Activated T-helper 1 cell treated with Interleukin-2 at 50 U/mL for 16 hours (primary cell): ENCODE measurements at places on chromosomes 11 and 22.
A peak's percentile ranks its signal among the peaks of the same experiment; 100 is the strongest.

- DNase-seq: no peak
Observed at GRCh38 chr11:39806652-39807051, 1652.8 kb downstream of the LRRC4C start.

DNA sequence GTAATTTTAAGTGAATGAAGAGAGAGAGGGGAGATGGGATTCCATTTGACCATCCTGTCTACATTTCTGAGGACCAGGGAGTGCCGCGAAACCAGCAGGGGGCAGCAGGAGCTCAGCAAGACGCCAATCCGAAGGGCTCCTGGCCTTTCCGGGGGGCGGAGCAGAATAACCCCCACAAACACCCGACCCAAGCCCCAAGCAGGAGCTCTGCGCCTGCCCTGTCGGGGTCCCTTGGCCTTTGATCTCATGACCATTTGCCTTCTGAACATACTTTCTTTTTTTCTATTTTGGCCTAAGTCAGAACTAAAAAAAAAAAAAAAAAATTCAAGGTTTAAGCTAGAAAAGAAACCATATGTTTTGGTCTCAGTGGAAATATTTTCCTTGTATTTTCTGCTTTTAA lies 21.9 kb upstream of the SCN2B start:
- DNase-seq: peak; percentile 58

DNA sequence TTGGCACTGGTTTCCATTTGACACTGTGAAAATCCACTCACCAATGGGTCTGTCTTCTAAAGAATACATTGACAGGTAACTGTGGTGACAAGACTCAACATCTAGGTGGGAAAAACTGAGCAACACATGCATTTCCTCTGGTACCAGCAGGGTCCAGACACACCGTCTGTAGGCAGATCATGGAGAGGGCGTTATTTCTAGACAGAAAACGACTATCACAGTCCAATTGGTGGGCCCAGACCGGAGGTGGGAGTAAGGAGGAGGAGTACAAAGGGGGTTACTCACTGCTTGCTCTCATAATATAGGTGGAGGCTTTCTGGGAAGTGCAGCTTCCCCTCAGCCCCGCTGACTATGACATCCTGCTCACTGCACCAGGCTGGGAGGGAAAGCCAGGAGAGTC lies 9.9 kb downstream of the OVCH2 start:
- DNase-seq: no peak

GRCh38 chr11:2711161-2711560 lies 11.4 kb upstream of the KCNQ1OT1 start:
- no peak for DNase-seq

DNA sequence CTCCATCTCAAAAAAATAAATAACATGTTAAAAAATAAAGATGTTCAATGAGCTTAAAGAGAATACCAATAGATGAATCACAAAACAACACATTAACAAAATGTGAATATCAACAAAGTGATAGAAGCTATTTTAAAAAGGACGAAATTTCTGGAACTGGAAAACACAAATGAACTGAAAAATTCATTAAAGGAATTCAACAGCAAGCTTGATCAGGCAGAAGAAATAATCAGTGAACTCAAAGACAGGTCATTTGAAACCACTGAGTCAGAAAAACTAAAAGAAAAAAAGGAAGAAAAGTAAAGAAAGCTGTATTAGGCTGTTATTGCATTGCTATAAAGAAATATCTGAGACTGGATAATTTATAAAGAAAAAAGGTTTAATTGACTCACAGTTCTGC lies 7.0 kb upstream of the MTMR2 start:
- DNase-seq: no peak

DNA sequence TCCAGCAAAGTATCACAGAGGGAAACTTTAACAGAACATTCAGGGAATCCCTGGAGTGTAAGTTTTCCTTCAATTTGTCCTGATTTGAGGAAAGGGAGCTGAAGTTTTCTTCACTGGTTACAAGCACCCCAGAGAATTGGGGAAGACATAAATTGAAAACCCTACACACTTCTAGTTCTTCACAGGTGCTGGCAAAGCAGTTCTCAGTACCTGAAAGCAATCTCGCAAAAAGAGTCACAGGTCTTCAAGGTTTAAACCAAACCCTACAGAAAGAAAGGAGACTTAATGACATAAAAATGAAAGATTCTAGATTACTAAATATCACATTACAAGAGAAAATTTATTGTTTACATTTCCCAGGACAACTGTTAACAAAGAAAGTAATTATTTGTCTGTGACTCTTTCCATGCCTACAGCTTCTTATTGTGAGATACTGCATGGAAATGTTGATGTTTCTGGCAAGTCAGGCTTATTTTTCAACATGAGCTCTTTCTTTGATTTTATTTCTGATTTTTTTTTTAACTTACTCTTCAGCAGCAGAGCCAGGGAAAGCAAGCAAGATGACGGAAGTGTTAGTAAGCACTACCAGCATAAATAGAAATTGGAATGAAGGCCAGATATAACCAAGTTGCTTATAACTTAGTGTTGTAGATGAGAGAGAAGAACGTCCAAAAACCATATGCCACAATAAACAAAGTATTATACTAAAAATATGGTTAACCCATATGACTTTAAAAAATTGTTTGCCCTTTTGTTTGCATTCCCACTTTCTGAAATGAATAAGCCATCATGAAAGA lies 44.1 kb downstream of the FANCF start:
- no peak for DNase-seq

DNA sequence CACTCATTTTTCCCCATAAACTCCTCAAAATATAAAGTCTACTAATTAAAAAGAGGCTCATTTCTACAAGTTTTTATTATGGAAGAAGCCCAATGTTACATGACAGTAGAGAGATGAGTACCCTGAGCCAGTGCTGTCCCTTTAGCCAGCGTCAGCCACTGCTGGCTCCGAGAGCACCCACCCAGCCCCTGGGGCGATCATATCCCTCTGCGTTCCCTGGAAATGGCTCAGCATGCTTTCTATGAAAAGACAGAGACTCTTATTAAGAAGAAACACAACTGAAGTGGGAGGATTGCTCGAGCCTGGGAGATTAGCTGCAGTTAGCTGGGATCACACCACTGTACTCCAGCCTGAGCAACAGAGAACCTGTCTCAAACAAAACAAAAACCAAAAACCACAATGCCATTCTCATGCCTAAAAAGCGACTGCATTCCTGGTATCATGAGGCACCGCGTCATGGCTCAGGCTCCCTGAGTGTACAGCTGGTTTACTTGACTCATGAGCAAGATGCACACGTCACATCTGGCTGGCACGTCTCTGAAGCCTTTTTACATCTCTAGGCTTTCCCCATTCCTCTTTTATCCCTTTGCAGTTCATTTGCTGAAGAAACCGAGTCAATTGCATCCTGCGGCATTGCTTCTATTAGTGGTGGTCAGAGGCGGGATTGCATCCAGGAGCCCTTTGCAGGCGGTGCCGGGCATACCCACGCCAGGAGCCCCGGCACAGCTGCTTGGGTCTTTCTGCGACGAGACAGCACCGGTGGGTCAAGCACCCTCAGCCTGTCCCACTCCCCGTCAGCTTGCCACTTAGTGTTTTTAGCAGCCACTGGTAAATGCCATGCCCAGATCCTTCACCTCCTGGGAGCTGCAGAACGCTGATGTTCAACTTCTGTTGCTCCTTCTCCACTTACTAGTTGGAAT lies 119.9 kb downstream of the CTTN start:
- DNase-seq: no peak

DNA sequence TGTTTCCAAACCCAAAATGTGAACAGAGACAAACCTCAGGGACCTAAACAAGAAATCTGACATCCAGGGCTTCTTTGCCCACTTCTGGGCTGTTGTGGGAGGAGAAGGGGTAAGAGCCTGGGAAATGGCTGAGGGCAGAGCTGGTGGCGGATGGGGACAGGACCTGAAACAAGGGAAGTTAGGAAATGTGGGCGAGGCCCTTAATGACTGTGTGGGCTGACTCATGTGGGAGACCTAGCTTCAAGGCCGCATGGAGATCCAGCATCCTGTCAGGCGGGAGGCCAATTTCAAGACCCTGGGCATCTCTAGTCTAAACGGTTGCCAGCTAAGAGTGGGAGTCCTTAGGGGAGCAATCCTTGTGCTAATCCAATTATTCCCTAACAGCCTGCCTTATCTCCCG lies 2.1 kb upstream of the OAF start:
- DNase-seq: no peak

GRCh38 chr22:39655831-39656230 lies 85.3 kb downstream of the CACNA1I start:
- DNase-seq: no peak

- DNase-seq: no peak
Observed at GRCh38 chr11:68664906-68665305, 19.4 kb upstream of the GAL start.

DNA sequence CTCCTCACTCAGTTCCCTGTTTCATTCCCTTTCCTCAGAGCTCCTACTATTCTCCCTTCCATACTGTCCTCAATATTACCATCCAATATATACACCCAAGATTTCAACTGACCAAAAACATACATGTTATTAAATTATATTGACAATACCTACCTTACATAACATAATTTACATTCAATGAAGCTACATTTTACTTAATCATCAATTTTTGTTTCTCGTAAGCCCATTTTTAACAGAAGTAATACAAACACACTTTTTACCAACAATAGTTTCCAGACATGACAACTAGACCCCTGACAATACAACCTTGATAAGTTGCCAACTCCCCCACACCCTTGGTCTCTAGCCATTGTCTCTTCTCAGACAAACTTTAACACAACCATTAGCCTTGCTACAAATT lies 145.8 kb upstream of the DDI1 start:
- DNase-seq: no peak

GRCh38 chr11:130199792-130200191 lies 40.2 kb downstream of the ST14 start:
- no peak for DNase-seq

DNA sequence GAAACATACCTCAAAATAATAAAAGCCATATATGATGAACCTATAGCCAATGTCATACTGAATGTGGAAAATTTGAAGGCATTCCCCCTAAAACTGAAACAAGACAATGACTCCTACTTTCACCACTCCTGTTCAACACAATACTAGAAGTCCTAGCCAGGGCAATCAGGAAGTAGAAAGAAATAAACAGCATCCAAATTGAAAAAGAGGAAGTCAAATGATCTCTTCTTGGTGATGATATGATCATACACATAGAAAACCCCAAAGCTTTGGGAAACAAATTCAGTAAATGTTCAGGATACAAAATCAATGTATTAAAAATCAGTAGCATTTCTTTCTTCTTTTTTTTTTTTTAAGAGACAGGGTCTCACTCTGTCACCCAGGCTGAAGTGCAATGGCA lies 109.9 kb downstream of the DLG2 start:
- DNase-seq: no peak

DNA sequence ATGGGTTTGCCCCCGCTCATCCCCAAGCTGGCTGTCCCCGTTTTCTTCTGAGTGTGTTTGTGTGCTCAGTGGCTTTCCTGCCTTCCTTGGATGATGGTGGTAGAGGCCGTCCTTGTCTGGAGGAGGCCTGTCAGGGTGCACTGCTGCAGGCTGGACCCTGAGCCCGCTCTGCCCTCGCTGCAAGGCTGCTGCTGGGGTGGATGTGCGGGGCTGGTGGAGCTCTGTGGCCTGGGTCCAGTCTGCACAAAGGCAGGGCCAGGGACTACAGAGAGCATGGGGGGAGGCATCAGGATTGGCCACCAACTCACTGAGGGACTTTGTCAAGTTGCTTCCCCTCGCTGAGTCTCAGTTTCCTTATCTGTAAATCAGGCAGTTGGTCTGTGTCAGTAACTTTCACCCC lies 275.0 kb downstream of the KIRREL3 start:
- DNase-seq: no peak

GRCh38 chr11:70322666-70323065 lies 52.2 kb downstream of the PPFIA1 start:
- no peak for DNase-seq

GRCh38 chr11:59216641-59217564 lies 4.2 kb upstream of the MPEG1 start:
- DNase-seq: no peak

DNA sequence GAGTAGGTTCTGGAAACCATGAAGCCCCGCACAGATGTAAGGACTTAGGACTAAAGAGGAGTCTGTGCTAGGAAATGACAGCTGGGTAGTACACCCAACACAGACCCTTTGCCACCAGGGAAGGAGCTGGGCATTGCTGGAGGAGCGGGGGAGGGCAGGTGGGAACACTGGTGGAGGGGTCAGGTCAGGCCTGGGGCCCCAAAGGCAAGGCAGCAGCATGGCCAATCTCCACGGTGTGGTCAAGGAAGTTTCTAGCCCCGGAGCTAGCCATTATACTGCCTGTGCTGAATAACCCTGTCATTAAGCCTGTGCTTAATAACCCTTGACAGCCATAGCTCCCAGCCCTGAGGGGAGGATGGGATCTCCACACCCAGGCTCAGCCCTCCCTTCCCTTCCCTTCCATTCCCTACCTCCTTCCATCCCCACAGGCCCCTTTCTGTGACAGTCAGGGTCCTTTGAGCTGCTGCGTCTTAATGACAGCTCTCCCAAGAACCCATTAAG lies 2.1 kb downstream of the TMPRSS4 start:
- no peak for DNase-seq

GRCh38 chr22:30790366-30790765 lies 95.7 kb downstream of the OSBP2 start:
- DNase-seq: no peak

DNA sequence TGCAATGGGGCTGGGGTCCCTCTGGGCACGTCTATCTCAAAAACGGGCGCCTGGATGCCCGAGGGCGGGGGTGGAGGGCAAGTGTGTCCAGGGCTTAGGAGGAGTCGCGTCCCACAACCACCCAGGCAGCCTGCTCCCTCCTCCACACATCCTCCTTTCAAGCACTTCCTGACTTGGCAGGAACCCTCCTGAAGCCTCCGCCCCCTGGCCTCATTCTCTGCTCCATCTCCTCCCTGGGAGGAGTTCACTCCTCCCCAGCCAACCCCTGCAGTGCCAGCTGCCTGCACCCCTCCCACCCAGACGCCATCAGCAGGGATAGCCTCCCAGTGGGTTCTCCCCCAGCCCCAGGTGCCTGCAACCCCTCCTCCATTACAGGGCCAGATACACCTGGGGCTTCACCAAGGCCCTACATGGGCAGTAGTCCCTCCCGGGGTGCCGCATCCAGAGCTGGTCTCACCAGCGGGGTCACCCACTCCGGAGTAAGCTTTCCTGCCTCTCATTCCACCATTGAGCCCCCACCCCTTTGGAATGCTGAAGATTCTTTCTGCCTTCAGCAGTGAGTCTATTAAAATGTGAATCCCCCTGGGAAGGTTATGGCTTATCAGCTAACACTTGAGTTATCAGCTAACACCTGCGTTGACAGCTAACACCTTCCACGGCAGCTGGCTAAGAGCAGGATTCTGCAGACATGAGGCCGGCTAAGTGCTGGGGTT lies 24.4 kb downstream of the RTN4R start:
- peak; percentile 41 for DNase-seq

DNA sequence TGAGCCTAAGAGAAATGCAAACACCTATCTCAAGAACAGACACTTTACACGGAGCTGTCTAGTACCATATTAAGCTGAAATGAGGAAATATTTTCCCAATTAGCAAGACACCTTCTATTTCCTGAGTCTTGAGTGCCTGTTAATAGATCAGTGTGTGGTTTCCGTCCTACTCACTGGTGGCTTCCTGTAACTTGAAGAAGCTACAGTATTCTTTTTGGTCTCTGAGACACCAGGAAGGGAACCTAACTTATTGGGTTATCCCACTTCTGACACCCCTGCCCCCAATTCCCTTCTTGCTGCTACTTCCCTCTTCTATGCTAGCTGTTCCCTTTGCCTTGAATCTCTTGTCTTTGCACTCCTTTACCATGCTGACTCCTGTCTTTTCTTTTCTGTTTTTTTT lies 92.7 kb downstream of the FDX1 start:
- no peak for DNase-seq
